ENCODE measurements at places on chromosomes 4 and X.

DNA sequence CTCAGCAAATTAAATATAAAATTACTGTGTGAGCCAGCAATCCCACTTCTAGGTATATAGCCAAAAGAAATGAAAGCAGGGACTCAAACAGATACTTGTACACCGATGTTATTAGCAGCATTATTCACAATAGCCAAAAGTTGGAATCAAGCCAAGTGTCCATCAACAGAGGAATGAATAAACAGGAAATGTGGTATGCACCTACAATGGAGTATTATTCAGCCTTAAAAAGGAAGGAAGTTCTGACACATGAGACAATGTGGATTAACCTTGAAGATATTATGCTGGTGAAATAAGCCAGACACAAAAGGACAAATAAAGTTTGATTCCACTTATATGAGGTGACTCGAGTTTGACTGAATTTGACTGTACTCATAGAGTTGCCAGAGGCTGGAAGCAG lies 108.3 kb upstream of the DUSP21 start:
- DNase-seq: no peak

DNA sequence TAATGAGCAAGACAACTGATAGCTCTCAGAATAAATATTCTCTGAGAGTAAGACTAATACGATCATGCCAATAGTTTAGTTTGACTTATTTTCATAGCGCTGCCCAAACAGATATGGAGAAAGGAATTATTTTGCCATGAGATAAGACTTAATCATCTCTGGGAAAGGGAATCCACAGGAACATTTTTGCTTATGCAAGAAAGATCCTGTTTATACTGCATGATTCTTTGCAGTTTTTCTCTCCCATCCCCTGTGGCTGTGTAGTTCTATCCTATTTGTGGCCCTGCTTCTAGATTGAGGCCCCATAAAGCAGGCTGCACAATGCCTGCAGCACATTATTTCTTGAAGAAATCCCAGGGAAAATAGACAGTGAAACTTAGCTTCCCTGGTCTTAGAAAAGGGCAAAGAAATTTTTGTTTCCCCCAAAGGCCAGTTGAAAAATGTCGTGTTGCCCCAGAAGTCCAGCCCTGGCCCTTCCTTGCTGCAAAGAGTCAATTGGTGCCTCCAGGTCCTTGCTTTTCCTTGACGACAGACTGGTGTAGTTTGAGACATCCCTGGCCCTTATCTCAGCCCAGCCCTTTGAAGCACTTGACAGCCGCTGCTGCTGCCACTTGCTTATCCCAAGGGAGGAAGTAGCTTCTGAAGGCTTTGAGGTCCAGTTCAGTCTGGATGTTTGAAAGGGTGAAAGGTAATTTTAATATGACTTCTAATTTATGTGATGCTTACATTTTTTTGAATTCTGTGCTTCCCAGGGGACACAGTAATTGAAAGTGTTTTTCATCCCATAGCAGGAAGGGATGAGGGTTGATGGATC lies 45.0 kb upstream of the SH3RF1 start:
- DNase-seq: no peak

GRCh38 chr4:56434599-56435139 lies 746 bp downstream of the PPAT start:
- no peak for DNase-seq

- DNase-seq: no peak
Measured at GRCh38 chr4:15657366-15657765, 2.2 kb upstream of the FBXL5 start.

- DNase-seq: no peak
Measured at GRCh38 chr4:144709159-144709558, 63.2 kb downstream of the HHIP start.

GRCh38 chrX:72081605-72082320 lies 50.0 kb downstream of the RTL5 start:
- DNase-seq: no peak

DNA sequence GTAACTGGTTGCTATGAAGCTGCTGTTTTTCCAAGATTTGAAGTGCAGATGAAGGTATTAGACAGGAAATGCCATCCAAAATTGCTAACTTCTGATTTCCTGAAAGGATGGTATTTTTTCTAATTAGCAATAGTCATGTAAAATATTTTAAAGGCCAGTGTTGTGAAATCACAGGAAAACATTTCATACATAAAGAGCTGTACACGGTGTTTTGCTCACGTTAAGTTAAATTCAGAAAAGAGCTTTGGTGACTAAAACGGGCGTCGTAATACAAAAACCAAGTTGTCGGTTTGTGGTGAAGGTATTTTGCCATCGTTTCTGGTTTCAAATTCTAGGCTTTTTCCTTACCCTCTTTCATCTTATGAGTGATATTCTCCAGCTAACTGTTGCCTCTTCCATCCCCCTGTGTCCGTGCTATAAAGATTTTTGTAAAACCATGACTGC lies 39.8 kb downstream of the AFF1 start:
- no peak for DNase-seq

DNA sequence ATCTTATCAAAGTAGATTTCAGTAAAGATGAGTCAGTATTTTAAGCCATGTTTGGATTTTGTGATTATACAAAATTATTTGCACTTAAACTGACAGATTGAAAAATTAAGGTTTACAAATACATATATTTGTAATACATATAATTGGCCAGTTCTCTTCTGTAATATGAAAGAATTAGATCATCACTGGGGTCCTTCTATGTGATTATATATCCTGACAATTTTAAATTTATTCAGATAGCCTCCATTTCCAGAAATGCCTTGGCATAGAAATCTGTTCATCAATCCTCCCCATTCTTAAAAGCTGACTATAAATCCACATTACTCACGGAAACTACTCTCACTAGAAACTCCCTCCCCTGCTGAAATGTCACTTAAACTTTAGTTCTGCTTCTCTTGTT lies 280.4 kb upstream of the ANXA10 start:
- no peak for DNase-seq

All from cortex of kidney (tissue), 1 donor.